Coronary artery (tissue), 2 donors: ENCODE measurements at places on chromosomes 16 and 17.

DNA sequence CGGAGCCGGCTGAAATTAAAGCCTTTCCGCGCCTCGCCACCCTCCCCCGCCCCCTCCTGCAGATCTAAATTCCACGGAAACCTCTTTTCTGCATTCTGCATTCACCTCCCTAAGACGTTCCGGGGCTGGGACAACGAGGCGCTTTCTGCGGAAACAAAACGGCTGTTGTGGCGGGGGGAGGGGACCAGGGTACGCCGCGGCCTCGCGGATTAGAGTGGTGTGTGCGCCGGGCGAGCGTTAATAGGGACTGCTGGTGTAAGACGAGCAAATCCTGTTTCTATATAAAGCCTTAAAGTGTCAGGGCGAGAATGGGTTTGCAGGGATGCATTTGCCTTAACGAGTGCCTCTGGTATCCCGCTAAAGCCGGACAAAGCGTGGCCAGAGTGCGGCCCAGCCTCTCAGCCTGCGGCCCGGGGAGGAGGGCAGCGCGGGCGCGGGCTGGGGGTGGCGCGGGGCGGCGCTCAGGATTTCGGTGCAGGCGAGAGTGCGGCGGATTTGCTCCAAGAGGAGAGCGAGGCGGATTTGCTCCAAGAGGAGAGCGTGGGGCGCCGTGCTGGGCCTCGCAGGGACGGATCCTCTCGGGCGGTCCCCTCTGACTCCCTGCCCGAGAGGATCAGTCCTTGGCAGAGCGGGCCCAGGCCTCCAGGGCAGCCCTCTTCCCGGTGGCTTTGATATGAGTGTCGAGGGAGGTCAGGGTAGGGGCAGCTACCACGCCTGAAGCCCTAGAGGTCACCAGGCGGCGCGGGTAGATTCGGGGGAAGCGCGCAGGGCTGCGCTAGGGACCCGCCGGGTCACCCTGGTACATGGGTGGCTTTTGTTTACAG lies 5.1 kb downstream of the BAHCC1 start:
- DNase-seq, result no peak

- DNase-seq, result no peak
These were observed 57.2 kb upstream of the RHBDL3 start for GRCh38 chr17:32208436-32208835.

DNA sequence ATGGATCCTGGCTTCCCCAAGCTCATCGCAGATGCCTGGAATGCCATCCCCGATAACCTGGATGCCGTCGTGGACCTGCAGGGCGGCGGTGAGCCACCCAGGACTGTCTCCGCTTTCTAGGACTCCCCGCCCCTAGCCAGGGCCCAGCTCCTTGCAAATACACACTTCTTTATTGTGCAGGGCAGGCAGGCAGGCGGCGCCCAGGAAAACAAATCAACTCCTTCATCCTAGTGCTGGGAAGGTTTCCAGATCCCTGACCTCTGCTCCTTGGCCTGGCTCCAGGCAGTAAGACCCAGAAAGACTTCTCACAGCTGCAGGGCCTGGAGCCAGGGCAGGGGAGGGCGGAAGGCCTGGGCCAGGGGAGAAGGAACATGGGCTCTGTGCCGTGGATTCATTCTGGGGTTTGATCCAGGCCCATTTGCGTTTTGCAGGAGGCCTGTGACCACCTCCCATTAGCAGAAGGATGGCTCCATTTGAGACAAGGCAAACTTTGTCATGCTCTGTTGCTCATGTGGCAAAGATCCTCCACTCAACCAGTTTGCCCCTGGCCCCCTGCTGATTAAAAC lies 6.0 kb upstream of the LPCAT2 start:
- peak; percentile 91 for DNase-seq

GRCh38 chr16:10846213-10846998 lies 27.8 kb upstream of the TVP23A start:
- DNase-seq, result no peak

DNA sequence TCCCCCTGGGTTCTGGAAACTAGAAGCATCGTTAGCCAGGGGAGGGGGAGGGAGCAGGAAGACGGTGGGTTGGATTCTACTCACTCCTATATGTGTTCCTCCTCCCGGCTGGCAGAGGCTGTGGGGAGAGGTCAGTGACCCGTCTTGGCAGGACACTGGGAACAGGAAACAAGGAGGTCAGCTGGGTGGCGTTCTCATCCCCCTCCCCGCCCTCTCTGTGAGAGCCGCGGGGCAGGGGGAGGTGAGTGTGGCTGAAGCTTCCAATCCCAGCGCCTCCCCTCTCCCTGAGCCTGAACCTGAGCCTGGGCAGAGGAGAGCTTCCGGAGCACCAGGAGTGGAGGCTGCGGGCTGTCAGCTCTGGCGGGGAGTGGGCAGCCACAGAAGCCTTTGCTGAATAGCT lies 12.5 kb downstream of the GPRC5C start:
- no peak for DNase-seq

- DNase-seq, result no peak
These were observed 1.2 kb downstream of the CPD start for GRCh38 chr17:30379903-30380381.

GRCh38 chr17:81419886-81420768 lies 24.9 kb downstream of the BAHCC1 start:
- DNase-seq, result no peak

- DNase-seq, result no peak
These were observed 6.3 kb upstream of the CEP131 start for GRCh38 chr17:81228834-81229665.

DNA sequence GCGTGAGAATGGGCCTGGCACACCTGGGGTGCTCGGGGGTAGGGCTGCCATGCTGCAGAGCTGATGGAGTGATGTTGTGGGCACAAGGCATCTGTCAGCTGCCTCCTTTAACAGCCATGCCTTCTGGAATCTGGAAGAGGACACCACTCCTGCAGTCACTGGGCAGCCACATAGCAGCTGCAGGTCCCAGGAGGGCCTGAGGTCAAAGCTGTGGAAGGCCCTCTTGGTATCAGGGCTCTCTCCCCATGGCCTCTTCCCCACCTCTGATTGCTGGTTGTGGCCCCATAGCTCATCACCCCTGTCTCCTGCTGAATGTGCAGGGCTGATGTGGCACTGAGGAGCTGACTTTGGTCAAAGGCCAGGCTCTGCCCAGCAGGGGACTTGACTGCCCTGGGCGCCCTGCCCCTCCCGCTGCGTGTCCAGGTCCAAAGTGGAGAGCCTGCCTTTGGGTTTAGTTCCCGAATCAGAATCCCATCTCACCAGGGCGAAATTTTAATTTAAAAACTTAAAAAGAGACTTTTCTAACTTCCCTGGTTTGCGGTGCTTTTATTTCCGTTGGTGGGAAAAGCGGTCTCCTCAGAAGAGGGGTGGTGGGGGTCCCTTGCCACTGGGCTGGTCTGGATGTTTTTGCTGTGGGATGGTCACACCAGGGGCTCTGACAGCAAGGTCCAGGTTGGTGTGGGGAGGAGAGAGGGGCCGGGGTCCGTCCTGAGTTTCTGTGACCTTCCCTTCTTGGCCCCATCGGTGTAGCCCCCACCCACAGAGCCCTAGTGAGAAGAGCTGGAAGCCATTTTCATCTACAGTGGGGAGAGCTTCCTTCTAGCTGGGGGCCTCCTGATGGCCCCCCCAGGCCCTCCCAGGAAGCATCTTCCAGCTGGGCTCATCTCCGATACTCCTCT lies 5.9 kb downstream of the UBALD2 start:
- no peak for DNase-seq

DNA sequence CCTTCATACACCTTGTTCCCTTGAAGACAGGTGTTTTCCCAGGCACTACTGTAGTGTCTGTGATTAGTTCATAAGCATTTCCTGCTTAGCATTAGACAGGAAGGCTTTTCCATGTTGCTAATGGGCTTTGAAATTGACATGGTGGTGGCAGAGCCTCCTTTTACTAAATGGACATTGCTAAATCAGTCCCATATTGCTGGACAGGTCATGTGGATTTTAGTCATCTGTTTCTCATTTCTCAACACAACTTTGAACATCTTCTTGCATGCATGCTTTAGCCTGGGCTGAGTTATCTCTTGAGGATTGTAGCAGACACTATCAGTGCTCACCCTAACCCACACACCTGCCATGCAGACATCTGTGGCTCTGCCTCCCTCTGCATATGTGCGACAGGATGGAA lies 13.7 kb upstream of the BCO1 start:
- no peak for DNase-seq

DNA sequence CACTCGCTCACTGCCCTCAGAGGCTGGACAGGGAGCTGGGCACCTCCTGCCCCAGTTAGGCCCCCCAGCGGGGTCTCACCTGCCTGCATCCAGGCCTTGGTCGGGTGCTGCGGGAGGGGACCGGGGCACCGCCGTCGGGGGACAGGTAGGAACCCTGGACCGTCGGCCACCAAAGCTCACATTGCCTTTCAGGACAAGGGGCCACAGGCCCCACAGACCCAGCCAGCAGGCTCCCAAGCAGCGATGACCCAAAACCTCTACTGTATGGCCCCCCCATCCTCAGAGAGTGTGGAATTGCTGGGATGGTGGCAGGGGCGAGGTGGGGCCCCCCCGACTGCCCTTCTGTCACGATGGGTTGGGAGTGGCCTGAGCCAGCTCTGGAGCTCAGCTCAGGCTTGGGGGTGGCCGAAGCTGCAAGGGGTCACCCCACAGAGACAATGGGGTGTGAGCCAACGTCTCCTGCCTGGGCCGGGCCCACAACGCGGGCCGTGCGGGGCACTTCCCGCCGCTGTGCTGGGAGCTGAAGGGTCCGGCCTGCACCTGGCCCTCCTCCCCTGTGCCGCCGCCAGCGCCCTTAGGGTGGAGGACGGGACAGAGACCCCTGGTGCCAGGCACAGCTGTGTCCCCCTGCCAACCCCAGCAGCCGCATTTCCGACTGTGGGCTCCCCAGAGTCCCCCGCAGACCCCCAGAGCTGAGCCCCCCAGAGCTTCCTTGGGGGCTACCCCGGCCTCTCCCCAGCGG lies 498 bp downstream of the IGFALS start:
- no peak for DNase-seq

GRCh38 chr17:43982171-43982570 lies 22.3 kb upstream of the NAGS start:
- DNase-seq, result no peak

DNA sequence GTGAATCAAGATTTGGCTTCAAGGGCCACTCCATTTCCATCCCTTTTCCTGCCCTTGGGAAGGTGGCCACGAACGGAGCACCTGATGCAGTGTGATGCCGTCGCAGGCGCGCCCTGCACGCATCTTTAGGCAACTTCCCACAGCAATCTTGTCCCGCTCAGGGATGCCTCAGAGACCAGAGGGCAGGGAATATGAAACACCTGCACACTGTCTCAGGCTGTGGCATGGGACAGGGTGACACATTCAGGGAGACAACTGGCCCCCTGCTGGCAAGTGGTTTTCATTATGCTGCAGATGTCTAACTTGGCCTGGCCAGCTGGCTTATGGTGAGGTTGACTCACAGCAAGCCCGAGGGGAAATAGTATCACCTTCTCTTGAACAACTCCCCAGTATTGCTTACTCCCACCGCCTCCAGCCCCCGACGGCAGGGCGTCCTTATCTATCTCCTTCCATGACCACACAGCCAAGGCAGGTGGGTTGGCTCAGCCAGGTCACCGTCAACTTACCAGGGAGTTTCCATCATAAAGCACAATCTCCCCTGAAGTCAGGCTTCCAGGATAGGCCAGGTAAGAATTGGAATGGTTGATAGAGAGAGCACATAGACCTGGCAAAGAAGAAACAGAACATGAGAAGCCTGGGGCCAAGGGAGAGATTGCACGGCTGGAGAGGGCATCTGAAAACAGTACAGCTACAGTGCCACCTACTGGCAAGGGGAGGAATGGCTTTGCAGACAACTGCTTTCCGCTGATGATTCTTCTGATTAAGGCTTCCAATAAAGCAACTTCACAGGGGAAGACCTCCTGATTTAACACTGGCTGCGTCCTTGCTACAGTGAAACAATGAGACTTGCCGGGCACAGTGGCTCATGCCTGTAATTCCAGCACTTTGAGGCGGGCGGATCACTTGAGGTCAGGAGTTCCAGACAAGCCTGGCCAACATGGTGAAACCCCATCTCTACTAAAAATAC lies 21.1 kb downstream of the WIPI1 start:
- DNase-seq, result no peak

- no peak for DNase-seq
These were observed 11.9 kb upstream of the RAB37 start for GRCh38 chr17:74725111-74725510.

GRCh38 chr17:63786971-63787711 lies 13.2 kb downstream of the DDX42 start:
- DNase-seq, result no peak

GRCh38 chr17:55446581-55447205 lies 25.1 kb upstream of the MMD start:
- DNase-seq, result no peak

- DNase-seq, result no peak
These were observed 6.8 kb downstream of the CBX4 start for GRCh38 chr17:79832218-79833109.

GRCh38 chr16:4522051-4522581 lies 16.5 kb downstream of the CDIP1 start:
- DNase-seq, result no peak

GRCh38 chr17:58755269-58755576 lies 431 bp upstream of the PPM1E start:
- no peak for DNase-seq

DNA sequence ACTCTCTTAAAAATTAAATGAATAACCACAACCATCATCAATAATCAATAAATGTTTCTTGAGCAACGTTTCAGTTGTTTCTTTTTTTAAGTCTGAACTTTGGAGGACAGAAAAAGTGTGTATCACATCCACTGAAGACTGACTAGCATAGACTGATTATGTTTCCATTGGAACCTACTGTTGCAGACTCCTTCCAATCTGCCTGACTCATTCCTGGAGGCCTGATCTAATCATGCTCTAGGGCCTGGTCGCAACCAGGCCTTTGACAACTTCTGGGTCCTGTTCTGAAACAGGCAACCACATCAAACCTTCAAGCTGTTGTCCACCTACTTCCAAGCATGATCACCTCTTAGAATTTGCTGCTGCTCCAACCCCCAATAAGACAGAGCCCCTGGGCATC lies 109.2 kb upstream of the NUDT7 start:
- no peak for DNase-seq

DNA sequence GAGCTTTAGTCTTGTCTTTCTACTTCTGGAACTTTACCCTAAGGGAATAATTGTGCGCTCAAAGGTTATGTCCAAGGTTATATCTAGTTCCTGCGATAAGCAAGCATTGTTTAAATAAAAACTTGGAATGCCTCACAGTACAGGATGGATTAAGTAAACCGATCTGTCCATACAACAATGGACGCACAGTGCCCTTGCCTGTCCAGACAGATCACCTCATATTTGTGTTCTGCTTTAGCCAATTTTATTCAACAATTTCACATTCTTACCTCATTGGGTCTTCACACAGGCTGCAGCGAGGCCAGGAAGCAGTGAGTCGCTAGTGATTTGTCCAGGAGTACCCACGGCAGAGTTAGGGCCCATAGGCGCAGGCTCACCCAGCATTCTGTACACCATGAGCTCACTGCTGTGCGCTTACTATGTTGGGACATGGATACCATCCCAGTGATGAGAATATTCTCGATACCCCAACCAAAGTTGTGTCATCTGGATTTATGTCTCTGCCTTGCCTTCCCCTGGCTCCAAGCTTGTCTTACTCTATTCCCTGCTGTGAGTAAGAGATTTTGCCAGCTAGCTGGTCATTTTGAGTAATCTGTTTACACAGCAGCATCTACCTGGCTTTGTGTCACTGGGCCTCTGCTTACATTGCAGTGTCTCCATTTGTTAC lies 39.8 kb downstream of the USP43 start:
- DNase-seq, result no peak
